ENCODE measurements at places on chromosomes 5 and 9. TPM values are rescaled to one million over a fixed set of nuclear protein-coding genes. Genes with fewer than 3 reads are reported as not detected.

SPOCK1 gene
- not detected for total RNA-seq

CEL gene
- 1.9 TPM for total RNA-seq

GRCh38 chr9:2378266-2378665 lies 243.3 kb upstream of the VLDLR start:
- H3K36me3 ChIP-seq: no peaks in the 10 kb centered on the region
- H3K4me3 ChIP-seq: no peak overlapping the region
- no peak for DNase-seq
- no peaks in the 10 kb centered on the region for H3K27me3 ChIP-seq

CEP120 gene
- 24.4 TPM for total RNA-seq
